ENCODE measurements at places on chromosomes 1 and 21.
A peak's percentile ranks its signal among the peaks of the same experiment; 100 is the strongest.

- H3K4me1 ChIP-seq = peaks cover 3% of the 10 kb centered on the region
- no peaks in the 10 kb centered on the region for H3K36me3 ChIP-seq
- peaks cover 12% of the 10 kb centered on the region for H3K27me3 ChIP-seq
- H3K4me3 ChIP-seq = no peak overlapping the region
- DNase-seq = no peak
These were observed 45.0 kb downstream of the NEK2 start for GRCh38 chr1:211630236-211631081.

- H3K4me1 ChIP-seq = peaks cover 4% of the 10 kb centered on the region
- H3K27me3 ChIP-seq = no peaks in the 10 kb centered on the region
- DNase-seq = peak; percentile 6
- no peak overlapping the region for H3K27ac ChIP-seq
These were observed 19.3 kb downstream of the IARS2 start for GRCh38 chr1:220113136-220113695.

GRCh38 chr1:201348211-201348566 is 29.3 kb downstream of the TNNT2 start:
- no peak overlapping the region for H3K4me3 ChIP-seq
- H3K36me3 ChIP-seq = no peaks in the 10 kb centered on the region
- H3K4me1 ChIP-seq = no peaks in the 10 kb centered on the region
- H3K27ac ChIP-seq = no peak overlapping the region

DNA sequence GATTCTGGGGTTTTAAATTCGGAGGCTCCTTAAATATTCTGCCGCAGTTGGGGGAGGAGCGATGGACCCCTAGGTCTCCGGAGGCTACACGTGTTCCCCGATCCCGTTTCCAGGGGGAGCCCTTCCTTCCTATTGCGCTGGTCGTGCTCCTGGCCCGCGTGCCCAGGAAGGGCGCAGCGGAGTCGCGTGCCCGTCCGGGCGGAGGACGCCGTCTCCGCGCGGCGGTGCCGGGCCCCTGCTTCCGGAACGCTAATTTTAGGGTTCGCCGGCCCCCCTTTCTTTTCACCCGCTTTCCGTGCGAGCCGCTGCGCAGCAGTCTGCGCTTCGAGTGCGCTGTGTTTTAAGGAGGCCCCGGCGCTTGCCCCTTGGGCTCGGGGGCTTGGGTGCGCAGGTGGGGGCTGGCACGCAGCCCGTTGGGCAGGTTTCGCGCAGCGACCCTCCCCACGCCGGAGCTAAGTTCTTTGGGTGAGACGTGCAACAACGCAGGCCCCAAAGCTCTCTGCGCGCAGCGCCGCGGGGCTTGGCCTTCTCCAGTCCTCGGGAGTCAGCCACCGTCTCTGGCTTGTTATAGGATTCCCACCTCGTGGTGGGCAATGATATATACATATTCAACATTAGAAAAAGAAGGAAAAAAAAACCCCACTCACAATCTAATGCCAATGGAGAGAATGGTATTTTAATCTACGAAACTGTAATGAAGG is 43.5 kb upstream of the DNAJC6 start:
- DNase-seq = peak; percentile 41
- peaks cover 33% of the 10 kb centered on the region for H3K4me1 ChIP-seq
- no peaks in the 10 kb centered on the region for H3K36me3 ChIP-seq
- H3K27me3 ChIP-seq = peaks cover 40% of the 10 kb centered on the region
- H3K27ac ChIP-seq = peak overlapping the region; percentile 25
- H3K4me3 ChIP-seq = peak overlapping the region; percentile 68

- H3K4me3 ChIP-seq = no peak overlapping the region
- no peak for DNase-seq
- no peaks in the 10 kb centered on the region for H3K27me3 ChIP-seq
- no peaks in the 10 kb centered on the region for H3K4me1 ChIP-seq
These were observed 47.3 kb upstream of the GPR37L1 start for GRCh38 chr1:202075389-202075788.

DNA sequence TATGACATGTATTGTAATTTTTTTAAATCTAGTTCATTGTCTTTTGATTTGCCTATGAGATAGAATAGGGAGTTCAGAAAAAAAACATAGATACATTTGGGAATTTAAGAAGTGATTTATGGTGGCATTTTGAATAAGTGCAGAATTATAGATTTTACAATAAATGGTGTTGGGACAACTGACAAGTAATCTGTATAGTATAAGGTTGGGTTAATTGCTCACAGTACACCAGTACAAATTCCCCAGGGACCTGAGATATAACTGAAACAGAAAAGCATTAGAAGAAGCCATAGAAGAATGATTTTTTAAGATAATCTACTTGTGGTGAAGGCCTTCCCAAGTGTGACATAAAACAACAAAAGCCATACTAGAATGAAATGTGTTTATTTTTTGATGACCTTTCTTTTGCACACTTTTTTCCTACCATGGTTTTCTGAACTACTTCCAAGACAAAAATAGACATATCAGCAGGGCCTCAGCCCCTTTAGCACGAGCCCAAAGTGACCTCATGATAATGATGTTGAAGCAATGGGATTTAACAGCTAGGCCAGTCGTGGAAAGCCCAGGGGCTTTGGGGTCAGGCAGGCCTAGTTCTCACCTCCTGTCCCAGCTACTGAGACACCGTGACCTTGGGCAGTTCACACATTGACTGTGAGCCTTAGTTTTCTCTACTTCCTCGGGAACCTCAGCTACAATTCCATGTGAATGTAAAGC is 87.4 kb downstream of the GREM2 start:
- H3K4me1 ChIP-seq = no peaks in the 10 kb centered on the region
- no peaks in the 10 kb centered on the region for H3K27me3 ChIP-seq
- no peaks in the 10 kb centered on the region for H3K36me3 ChIP-seq
- DNase-seq = no peak
- H3K4me3 ChIP-seq = no peak overlapping the region

GRCh38 chr1:119108988-119109387 is 31.5 kb downstream of the WARS2 start:
- DNase-seq = no peak
- no peaks in the 10 kb centered on the region for H3K27me3 ChIP-seq
- peaks cover 44% of the 10 kb centered on the region for H3K36me3 ChIP-seq
- no peak overlapping the region for H3K27ac ChIP-seq

DNA sequence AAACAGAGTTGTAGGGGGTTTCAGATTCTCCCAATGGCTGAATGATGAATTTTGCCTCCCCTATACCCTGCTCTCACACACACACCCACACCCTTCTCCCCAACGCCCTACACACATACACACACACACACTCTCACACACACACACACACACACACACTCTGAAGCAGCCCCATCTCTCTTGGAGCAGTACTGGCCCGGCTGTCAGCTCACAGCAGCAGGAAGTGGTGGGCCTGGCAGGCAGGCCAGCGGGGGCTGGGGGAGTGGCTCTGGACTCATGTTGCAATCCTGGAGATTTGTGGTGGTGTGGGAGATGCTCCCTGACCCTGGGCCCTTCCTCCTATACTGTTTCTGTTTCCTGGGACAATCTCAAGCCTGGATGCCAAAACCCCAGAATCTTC is 2.2 kb downstream of the IKBKE start:
- H3K27me3 ChIP-seq = no peaks in the 10 kb centered on the region
- peaks cover 65% of the 10 kb centered on the region for H3K4me1 ChIP-seq
- DNase-seq = peak; percentile 46
- peaks cover 32% of the 10 kb centered on the region for H3K36me3 ChIP-seq

DNA sequence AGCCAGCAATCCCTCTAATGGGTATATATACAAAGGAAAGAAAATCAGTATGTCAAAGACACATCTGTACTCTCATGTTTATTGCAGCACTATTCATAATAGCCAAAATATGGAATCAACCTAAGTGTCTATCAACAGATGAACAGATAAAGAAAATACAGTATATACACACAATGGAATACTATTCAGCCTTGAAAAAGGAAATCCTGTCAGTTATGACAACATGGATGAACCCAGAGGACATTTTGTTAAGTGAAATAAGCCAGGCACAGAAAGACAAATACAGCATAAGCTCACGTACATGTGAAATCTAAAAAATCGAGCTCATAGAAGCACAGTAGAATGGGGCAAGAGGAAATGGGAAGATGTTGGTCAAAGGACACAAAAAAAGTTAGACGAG is 69.1 kb downstream of the WARS2 start:
- no peaks in the 10 kb centered on the region for H3K4me1 ChIP-seq
- no peaks in the 10 kb centered on the region for H3K27me3 ChIP-seq
- peaks cover 45% of the 10 kb centered on the region for H3K36me3 ChIP-seq
- DNase-seq = no peak

DNA sequence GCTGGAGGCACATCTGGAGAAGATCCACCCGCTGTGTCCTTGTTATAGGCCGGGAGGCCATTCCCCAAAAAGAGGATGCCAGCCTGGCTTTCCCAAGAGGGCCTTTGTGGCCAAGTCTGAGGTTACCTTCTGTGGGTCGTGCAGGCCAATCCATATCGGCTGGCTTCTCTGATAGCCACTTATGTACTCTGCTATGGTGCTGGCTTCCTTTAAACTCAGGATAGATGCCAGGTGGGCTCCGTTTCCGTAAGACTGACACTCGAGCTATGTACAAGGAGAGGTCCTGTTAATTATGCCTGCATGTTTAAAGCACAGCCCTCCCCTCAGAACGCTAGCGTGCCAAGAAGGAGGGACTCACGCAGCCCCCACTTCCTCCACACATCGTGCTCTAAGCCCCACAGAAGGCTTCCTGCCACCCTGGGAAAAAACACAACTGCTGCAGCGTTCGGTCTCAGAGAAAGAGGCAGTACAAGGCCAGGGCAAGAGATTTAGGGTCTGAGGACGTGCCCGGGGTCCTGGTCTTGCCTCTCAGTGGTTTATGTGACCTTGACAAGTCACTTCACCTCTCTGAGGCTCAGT is 11.6 kb downstream of the REG4 start:
- H3K27me3 ChIP-seq = no peaks in the 10 kb centered on the region
- peak; percentile 16 for DNase-seq
- H3K4me3 ChIP-seq = peak overlapping the region; percentile 75
- H3K27ac ChIP-seq = peak overlapping the region; percentile 87
- H3K4me1 ChIP-seq = peaks cover 18% of the 10 kb centered on the region
- H3K36me3 ChIP-seq = no peaks in the 10 kb centered on the region

DNA sequence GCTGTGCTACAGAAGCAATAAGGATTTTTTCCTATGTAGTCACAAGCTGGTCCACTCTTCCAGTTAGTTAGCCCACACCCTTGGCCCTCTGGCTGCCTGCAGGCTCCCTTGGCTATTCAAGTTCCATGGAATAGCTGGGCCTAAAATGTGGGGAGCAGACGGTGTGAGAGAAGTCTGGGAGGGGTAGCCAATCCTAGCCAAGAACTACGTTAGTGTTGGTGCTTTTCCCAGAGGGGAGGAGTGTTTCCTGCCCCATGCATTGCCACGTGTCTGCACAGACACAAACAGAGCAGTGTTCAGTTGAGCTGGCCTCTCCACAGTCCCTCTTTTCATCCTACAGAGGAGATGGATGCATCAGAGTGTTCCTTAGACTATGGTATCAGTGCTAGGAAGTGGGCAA is 59.0 kb upstream of the IPO9 start:
- H3K27me3 ChIP-seq = no peaks in the 10 kb centered on the region
- DNase-seq = no peak
- no peak overlapping the region for H3K27ac ChIP-seq
- H3K36me3 ChIP-seq = no peaks in the 10 kb centered on the region

GRCh38 chr1:11690397-11691301 is 861 bp upstream of the DRAXIN start:
- peaks cover 57% of the 10 kb centered on the region for H3K27me3 ChIP-seq
- peaks cover 24% of the 10 kb centered on the region for H3K4me1 ChIP-seq
- no peak for DNase-seq

GRCh38 chr1:110060034-110060661 is 10.3 kb downstream of the ALX3 start:
- H3K27me3 ChIP-seq = no peaks in the 10 kb centered on the region
- peaks cover 1% of the 10 kb centered on the region for H3K4me1 ChIP-seq
- peaks cover 6% of the 10 kb centered on the region for H3K36me3 ChIP-seq

DNA sequence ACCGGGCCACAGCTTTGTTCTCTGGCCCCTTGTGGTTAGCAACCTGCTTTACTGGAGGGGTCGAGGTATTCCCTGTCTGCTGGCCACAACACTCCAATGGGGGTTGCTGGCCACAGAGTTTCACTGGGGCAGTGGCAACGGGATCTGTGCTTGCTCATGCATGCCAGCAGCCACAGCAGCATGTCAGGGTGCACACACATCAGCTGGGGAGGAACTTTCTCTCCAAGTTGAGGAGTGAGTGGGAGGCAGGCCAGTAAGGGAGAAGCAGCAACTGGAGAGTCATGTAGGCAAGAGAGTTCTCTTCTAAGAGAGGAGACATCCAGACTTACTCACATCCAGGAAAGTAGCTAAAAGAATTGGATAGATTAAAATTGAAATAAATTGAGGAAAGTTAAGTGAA is 38.0 kb downstream of the SAMD13 start:
- no peak for DNase-seq
- no peaks in the 10 kb centered on the region for H3K27me3 ChIP-seq
- H3K4me1 ChIP-seq = peaks cover 10% of the 10 kb centered on the region

DNA sequence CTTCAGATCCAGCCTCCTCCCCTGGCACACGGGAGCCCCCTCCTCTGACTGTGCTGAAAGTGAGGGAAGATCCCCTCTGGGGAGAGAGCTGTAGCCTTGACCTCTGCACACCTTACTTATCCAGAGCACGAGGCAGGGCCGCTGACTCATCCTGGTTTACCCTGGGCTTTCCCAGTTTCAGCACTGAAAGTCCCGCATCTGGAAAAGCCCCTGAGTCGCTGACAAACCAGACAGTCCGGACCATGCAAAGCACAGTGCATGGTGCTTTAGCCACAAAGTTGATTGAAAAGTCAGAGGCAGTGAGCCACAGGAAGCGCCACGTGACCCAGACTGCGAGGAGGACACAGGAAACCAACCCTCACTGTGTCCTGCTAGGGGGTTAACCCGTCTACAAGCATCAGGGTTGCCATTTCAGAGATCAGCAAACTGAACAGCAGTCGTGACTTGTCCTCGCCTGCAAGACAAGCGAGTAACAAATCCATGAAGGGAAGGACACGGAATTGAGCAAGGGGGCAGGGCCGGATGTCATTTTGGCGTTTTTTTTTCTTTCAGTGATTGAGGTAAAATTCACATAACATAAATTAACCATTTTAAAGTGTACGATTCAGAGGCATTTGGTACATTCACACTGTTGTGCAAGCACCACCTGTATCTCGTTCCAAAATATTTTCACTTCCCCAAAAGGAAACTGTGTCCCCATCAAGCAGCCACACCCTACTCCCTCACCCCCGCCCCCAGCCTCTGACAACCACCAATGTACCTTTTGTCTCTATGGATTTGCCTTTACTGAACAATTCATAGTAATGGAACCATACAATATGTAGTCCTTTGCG is 19.9 kb upstream of the IFNGR2 start:
- H3K27me3 ChIP-seq = peaks cover 17% of the 10 kb centered on the region
- peaks cover 62% of the 10 kb centered on the region for H3K4me1 ChIP-seq
- H3K27ac ChIP-seq = peak overlapping the region; percentile 71

DNA sequence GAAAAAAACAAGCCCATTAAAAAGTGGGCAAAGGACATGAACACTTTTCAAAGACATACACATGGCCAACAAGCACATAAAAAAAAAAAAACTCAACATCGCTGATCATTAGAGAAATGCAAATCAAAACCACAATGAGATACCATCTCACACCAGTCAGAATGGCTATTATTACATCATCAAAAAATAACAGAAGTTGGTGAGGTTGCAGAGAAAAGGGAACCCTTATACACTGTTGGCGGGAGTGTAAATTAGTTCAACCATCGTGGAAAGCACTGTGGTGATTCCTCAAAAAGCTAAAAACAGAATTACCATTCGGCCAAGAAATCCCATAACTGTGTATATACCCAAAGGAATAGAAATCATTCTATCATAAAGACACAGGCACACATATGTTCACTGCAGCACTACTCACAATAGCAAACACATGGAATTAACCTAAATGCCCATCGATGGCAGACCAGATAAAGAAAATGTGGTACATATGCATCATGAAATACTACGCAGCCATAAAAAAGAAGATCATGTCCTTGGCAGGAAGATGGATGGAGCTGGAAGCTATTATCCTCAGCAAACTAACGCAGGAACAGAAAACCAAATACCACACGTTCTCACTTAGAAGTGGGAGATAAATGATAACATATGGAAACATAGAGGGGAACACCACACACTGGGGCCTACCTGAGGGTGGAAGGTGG is 70.1 kb downstream of the INTS7 start:
- H3K27me3 ChIP-seq = no peaks in the 10 kb centered on the region
- no peak overlapping the region for H3K27ac ChIP-seq

Data from activated naive CD8-positive, alpha-beta T cell treated with anti-CD3 and anti-CD28 coated beads for 36 hours (primary cell).